ENCODE measurements at places on chromosomes 5 and 9.

- DNase-seq, result no peak
Measured at GRCh38 chr9:129197978-129198318, 19.9 kb upstream of the IER5L start.

DNA sequence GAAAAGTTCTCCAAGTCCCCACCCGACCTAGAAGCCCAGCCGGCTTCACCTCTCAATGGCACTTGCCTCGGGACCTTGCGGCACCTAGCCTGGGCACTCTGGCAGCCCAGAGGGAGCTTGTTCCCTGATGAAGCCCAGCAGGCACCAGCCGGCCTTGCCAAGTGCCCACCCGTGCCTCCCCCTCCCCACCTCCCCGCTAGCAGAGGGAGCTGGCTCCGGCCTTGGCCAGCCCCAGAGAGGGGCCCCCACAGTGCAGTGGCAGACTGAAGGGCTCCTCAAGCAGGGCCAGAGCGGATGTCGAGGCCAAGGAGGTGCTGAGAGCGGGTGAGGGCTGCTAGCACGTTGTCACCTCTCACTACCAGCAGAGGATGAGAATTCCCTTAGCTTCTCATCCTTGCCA lies 37.6 kb upstream of the CAVIN4 start:
- DNase-seq, result no peak

DNA sequence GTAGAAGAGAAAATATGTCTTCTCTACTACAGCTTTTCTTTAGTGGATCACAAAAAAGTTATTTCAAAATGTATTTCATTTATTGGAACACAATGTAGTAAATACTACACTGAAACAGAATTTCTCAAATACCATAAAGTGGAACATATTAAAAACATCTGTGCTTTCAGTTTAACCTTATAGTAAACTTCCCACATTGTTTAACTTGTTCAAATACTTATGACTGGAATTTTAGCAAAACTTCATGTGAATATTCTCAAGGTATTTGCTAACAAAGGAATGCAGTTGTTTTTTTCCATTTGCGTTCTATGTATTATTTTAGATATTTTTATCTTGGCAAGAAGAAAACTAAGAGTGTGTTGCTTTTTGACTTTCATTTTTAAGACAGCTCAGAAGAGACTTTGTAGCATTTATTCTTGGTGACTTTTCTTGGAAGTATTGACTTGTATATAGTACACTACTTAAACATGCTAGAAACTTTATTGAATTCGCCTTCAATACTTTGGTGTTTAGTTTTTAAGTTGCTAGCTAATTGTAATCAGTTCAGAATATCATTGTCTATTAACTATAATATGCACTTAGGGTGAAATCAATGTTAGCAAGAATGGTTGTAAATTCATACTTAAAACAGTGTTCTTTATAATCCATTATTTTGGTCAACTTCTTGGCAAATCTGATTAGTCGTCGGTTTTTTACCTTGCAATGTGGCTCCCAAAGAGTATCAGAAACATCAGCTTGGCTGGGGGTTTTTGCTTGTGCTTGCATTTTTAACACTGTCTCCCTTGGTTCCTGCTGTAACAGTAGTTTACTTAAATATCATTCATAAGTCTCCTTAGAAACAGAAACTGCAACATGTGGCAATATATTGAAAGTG lies 5.0 kb upstream of the RHOBTB3 start:
- no peak for DNase-seq

- no peak for DNase-seq
Measured at GRCh38 chr9:116767219-116767618, 80.1 kb downstream of the TRIM32 start.

GRCh38 chr5:40831346-40832210 lies 3.4 kb downstream of the RPL37 start:
- DNase-seq, result no peak

DNA sequence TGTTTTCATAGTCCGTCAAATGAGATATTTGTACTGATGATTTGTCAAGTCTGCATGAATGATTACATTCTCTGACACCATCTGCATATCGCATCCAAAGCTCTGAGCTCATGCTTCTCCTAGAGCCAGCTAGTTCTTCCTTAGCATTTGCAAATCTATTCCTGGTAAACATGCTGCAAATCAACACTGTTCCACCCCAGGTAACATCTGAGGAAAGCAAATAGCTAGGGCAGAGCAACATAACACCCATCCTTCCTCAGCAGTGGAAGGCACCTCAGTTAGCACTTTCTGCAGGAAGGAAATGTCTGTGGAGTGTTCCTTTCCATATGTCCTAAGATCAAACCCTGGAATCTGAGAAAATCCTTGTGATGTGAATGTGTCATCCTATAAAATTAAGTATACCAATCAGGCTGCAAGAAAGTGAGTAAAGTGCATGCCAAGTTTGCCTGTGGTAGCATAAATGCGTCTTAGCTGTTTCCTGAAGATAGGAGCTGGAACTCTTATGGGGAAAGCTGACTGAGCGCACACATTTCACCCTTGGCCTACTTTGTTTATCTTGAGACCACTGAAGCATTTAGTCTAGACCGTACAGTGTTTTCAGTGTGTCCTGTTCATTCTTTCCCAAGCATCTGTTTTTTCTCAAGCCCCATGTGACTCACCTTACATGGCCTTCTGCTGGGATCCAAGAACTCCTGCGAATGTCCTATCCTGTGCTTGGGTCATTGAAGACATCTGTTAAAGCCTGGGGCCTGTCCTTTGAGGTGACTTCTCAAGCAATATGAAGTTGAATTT lies 50.9 kb upstream of the STARD4 start:
- DNase-seq, result no peak

DNA sequence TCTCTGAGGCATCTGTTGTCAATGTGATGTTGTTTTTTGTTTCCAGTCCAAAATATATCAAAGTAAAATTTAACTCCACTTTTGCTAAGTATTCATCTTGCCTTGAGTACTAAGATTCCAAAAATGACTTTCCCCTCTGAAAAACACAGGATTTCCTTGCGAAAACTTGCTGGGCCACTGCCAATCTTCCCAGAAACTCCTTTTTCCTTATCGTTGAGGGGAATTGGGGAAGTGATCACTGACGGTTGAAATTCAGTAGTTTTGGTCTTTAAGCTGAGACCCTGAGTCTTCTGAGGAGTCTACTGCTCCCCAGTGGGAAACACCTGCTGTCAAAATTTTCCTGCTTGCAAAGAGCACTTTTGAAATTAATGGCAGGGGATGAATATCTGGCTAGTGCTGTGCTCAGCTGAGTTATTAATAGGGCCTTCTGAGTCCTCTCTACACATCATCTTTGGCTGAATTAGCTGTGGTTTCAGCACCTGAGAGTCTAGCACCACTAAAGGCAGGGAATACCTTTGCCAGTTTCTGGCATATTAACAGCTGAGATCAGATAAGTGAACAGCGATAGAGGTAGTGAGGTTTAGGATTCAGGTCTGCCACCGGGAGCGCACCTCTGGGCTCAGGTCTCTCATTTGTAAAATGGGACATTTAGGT lies 18.0 kb downstream of the TLR4 start:
- no peak for DNase-seq

DNA sequence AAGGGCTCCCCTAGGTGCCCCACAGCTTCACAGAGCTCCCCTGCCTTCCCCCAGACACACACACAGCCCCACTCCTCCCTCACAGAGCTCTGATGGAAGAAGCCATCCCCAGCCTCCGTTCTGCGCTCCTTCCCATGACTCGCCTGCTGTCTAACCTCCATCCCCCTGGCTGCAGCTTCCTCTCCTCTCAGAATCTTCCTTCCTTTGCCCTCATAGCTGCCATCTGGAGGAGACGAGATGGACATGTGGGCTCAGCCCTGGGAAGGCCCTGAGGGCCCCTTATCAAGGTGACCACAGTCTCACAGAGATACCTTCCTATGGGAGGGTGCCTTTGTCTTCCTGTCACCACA lies 94.3 kb downstream of the PCDH1 start:
- DNase-seq, result no peak

DNA sequence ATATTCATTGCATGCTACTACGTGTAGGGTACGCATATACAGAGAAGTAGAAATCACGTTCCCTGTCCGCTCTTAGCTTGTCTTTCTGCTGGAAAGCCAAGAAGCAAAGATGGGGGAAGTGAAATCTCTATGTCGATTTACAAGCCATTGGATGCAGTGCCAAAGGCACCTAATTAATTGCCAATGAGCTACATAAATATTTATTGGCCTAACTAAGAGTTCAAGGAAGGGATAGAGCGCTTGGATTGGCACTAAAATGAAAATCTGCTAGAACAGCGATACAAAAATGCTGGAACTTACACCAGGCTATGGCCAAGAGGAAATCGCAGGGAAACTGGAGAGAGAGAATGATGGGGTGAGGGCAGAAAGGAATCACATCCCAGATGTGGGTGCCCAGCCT lies 10.8 kb downstream of the SMIM23 start:
- DNase-seq, result no peak

DNA sequence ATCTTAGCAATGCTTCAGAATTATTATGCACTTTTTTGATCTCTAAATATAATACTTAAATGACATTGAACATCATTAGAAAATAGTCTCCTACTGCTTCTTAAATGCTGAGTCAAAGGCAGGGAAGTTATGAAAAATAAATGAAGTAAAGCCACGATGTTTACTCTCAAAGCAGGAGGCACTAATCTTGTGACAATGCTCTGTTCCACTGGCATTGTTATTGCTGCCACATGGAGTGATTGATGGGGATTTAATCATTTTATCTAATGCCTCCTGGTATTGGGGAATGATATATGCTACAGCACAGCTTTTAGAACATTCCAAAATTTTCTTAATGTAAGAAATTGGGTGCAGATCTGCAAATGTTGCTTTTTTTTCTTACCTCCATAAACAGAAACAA lies 1655.4 kb upstream of the NUDT12 start:
- DNase-seq, result no peak
